Left lobe of liver (tissue), 2 donors: ENCODE measurements at places on chromosomes 1 and 21. TPM values are rescaled to one million over a fixed set of nuclear protein-coding genes. Genes with fewer than 3 reads are reported as not detected.

CFAP45 gene
- not detected for total RNA-seq

- no peak for DNase-seq
Observed at GRCh38 chr1:169874229-169874628, 19.5 kb downstream of the SCYL3 start.

RHCE gene
- total RNA-seq = 0.65 TPM

GRCh38 chr21:37744551-37744950 is 171.7 kb downstream of the KCNJ6 start:
- DNase-seq = no peak

- peak; percentile 57 for DNase-seq
Observed at GRCh38 chr1:228770779-228771223, 35.5 kb downstream of the RHOU start.

HOOK1 gene
- total RNA-seq = 29.5 TPM
